ENCODE measurements at places on chromosomes 4 and X.

DNA sequence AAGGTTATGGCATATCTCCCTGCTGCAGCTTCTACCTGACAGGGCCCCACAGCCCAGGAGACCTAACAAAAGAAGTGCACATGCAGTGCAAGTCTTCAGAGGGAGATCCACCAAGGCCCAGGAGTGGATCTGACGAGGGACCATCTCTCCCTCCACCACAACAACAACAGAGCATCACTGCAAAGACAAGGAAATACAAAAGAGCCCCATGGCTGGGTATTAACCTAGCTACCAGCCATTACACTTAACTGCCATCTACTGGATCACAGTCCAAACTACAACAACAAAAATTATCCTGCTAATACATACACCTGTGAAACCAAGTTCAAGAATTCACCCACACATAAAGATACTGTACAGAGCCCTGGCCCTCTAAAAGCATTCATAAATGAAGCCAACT is 280.2 kb upstream of the SLC7A11 start:
- no peak for DNase-seq

GRCh38 chrX:123745511-123745910 is 12.7 kb upstream of the THOC2 start:
- no peak for DNase-seq

DNA sequence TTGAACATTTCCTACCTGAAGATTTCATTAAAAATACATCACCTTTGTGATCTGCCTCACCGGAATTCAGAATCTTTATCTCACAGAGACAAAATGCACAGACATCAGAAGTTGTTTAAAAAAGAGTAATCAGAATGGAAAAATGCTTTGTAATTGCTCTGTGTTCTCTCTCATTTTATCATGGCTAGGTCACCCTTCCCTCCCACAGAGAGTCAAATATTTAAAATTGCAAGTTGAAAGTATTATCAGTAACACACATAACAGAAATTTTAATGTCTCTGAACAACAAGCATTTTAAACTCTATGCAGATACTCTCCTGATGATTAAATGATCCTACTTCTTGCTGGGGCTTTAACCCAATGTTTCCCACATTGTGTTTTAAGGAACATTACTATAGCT is 362.0 kb downstream of the CBLL2 start:
- DNase-seq: no peak

DNA sequence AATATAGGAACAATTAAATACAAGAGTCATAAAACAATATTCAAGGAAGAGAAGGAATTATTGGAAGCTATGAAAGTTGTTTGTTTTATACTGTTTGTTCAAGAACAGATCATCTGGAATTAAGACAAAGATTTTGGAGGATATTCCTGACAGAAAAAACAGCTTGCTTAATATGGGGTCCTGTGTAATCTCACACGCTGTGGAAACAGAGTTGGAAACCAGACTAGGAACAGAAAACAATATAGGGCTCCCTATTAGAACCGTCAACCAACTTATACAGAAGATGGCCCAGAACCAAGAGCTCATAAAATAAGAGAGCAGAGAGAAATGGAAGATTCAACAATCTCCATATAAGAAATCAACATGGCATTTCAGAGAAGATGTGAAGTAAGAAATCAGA is 156.0 kb downstream of the PCDH18 start:
- no peak for DNase-seq

DNA sequence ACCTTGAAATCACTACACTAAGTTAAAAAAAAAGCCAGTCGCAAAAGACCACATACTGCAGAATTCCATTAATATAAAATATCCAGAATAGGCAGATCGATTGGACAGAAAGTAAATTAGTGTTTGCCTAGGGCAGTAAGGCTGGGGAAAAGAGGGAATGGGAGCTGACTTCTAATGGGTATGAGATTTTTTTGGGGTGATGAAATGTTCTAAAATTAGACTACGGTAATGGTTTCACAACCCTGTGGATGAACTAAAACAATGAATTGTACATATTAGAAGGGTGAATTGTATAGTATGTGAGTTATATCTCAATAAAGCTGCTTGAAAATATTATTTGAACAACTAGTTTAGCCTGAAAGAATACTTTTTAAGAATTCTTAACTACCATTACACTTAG is 6.7 kb upstream of the GPRIN3 start:
- no peak for DNase-seq

GRCh38 chr4:186190581-186191199 is 677 bp upstream of the CYP4V2 start:
- DNase-seq: no peak

DNA sequence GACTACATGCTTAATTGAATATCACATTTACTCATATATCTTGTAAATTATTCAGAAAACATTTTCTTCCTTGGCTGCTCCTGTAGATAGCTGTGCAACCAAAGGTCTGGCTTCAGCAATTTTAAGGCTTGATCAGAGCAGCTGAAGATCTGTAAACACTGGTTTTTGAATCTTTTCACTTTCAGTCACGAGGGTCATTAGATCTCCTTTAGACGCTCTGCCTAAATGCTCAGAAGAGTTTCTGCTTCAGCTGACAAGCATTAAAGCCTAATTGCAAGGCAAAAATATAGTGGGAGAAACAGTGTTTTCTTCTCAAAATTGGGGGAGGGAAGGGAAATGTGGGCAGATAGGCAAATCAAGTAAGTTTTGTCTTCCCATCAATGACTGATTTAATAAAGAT is 25.7 kb downstream of the TRPC5 start:
- DNase-seq: no peak

- DNase-seq: peak; percentile 77
Observed at GRCh38 chrX:130091980-130092522, 18.2 kb downstream of the ELF4 start.

DNA sequence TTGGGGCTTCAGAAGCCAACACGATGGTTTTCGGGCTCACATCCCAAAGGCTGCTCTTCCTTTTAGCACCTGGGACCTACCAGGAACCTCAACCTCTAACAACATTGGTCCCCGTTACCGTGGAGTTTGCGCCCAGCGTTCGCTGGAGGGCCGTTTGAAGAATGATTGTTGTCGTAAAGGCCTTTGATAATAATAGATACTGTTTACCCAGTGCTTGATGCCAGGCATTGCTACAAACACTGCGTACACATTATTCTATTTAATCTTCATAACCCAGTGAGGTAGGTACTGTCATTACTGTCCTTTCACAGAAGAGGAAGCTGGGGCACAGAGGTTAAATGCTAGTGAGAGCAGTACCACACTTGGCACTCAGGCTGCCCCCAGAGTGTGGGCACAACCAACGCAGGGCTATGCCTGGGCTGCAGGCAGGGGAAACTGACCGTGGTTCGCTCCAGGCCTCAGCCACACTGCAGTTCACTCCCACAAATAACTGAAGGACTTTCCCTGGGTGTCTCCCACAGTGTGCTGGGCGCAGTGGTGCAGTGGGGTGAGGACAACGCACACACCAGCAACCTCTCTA is 1.0 kb upstream of the ACSL1 start:
- no peak for DNase-seq

- no peak for DNase-seq
Observed at GRCh38 chr4:56445699-56446098, 9.6 kb downstream of the PAICS start.

DNA sequence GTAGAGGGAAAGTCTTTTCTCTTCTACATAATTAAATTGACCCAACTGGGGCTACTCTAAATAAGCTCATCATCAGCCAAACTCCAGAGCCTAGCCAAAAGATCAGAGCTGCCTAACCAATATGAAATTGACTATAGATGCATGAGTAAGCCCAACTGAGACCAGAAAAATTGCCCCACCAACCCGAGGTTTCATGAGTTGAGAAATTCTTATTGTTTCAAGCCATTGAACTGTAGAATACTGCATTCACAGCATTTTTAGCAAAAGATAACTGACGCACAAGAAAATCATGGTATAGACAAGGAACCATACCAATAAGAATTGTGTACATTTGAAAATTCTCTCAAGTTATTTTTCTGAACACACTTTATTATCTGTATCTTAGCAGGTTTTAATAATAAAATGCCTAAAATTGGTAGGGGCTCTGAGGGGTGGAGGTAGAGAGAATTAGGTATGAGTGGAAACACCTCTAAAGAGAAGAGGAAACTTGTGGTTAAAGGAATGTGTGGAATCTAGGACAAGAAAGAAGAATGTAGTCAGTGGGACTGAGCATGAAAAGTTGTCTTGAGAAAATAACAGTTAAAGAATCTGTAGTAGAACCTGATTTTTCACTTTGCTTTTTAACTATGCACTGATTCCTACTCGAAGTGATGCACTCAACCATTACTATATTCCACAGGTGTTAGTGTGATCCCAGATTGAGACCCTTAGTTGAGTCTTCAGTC is 200.9 kb upstream of the PPP1R2C start:
- DNase-seq: no peak

DNA sequence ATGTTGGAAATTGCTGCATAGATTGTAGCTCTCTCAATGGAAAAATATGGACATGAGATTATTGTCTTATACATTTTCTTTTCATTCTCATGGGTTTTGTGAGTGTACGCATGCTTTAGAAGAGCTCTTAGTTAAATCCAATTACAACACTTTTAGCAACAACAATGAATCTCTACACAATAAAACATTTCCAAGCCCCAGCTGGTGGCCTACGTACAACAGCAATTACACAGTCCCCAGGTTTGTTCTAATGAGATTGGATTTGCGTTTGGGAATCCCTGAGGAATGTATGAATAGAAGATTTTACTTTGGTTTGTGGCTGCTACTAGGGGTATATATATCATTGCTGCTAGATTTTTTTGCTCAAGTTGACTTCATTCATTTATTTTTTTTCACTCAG is 98.6 kb downstream of the FHDC1 start:
- no peak for DNase-seq

DNA sequence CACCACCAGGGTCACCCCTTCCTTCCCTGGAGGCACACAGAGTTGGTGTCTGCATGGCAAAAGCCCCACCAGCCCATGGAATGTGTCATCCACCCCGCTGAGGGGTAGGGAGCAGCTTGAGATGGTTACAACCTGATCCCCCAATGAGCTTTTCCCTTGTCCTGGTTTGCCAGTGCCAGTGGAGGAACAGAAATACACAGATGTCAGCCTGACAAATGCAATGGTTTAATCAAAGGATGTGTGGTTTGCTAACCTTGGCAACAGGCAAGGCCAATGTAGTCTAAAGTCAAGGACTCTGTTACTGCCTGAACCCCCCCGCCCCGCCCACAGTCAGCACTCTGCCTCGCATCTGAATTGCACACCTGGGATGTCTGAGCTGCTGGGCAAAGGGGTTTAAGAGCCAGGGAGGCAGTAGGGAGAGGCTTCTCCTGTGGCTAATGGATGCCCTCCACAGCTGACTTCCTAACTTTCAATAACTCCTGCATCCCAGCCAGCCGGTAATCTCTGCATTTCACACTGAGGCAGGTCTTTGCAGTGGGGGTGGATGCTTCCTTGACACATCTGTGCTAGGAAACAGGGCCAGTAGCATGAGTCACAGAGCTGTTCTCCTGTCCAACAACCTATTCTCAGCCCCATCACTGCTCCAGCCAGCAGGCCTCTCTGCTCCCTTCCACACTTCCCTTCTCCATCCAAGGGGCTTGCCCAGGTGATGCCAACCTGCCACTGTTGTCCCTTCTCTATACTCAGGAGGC is 137.5 kb downstream of the AMMECR1 start:
- DNase-seq: no peak

DNA sequence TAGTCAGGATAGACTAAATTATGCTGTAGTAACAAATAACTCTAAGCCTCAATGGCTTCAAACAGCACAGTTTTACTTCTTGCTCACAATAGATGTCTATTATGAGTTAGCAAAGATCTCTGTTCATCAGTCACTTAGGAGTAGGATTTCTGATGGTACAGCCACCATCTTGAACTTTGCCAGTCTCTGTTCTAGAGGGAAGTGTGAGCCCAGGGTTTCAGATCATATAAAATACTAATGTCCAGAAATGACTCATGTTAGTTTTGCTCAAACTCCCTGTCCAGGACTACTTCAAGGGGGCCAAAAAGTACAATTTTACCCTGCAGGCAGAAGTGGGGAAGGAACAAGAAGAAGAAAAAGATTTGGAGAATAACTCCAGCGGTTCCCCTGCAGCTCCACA is 77.1 kb upstream of the LSM6 start:
- no peak for DNase-seq

DNA sequence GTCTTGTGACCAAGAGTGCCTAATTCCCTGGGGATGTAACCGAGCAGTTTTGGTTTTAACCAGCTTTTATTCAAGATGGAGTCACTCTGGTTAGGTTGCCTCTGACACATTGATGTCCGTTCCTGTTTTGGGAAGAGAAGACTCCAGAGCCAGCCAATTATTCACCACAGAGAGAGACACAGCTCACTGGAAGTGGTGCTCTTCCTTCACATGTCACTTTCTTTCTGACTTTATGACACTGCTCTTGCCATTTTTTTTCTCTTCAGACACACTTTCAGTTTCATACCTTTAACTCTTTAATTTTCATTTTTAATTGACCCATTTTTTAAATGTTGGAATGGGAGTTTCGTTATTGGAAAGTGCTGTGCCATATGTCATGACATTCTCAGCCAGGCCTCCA is 418.4 kb upstream of the FSTL5 start:
- no peak for DNase-seq
